Motor neuron (in vitro differentiated cells): ENCODE measurements at places on chromosomes 13 and 19.

- no peak for ATAC-seq
Observed at GRCh38 chr13:45084515-45084914, 35.8 kb upstream of the GTF2F2 start.

DNA sequence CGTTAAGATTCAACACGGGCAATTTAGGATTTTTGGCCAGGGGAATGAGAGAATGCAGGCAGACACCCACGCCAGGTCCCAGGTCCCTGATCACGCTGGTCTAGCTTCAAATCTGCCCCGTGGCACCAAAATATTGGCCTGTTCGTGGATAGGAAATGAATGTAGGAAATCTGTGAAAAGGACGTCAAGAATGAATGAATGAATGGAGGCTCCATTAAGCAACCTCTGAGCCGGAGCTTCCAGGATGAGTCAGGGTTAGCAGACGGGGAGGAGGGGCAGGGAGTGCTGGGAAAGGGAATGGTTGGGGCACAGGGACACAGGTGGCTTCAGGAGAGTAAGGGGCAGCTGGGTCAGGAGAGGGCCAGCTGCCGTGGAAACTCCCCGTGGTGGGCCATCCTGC is 4.2 kb downstream of the SULT2B1 start:
- peak; percentile 78 for ATAC-seq

DNA sequence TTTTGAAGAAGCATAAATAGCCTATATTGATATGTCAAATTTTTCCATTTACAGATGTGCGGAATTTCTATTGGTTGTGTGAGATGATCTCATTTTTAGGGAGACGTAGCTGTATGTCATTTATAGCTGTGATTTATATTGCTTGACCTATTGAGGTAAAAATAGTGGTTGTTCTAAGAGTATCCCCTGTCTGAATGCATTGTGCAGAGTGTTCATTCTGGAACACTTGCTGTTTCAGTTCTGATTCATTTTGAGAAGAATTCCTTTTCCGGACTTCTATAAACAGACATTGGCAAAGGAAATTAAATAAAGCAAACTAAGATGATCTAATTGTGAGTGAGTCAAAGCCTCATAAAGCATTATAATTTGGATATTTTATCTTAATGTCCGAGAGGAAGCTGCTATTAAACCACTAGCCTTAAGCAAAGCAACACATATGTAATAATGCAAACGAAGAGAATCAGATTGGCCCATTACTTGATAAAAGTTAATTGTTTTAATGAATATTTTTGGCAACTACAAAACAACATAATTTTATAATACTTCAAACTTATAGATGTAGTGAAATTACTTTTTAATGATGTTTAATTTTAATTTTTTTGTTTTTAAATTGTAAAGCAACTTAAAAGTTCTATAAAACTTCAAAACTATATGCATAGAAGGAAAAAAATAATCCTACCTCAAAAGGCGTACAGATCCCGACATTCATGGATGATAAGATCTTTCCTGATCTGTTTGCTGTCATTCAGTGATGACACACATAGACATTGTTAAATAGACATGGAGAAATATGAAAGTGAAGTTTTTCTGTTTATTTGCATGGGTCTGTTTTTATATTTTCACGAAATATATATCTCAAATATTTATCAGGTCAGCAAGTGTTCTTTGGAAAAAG is 942.6 kb upstream of the SLC10A2 start:
- ATAC-seq, result peak; percentile 27

DNA sequence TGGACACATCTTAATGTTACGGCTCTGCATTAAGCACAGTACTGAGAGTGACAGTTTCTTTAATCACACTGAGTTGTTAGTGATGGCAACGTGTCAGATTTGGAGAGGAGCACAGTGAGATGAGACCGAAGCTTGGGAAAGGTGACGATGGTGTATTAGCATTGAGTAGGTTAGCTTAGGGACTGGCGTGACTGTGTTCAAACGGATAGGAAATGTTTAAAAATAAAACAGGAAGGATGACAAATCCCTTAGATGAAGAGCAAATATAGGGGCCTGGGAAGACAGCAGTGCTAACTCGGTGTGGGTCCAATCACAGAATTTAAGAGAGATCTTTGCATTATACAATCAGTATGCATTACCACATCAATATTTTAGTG is 384.3 kb downstream of the HS6ST3 start:
- ATAC-seq, result peak; percentile 46

- ATAC-seq, result peak; percentile 57
Observed at GRCh38 chr19:12838182-12838885, at the start of gene MAST1. TSS of gene MAST1 (plus strand) at chr19:12838515. CDS start at chr19:12838573, 58 bp downstream.

- no peak for ATAC-seq
Observed at GRCh38 chr19:46206176-46206575, 23.4 kb upstream of the IGFL1 start.

DNA sequence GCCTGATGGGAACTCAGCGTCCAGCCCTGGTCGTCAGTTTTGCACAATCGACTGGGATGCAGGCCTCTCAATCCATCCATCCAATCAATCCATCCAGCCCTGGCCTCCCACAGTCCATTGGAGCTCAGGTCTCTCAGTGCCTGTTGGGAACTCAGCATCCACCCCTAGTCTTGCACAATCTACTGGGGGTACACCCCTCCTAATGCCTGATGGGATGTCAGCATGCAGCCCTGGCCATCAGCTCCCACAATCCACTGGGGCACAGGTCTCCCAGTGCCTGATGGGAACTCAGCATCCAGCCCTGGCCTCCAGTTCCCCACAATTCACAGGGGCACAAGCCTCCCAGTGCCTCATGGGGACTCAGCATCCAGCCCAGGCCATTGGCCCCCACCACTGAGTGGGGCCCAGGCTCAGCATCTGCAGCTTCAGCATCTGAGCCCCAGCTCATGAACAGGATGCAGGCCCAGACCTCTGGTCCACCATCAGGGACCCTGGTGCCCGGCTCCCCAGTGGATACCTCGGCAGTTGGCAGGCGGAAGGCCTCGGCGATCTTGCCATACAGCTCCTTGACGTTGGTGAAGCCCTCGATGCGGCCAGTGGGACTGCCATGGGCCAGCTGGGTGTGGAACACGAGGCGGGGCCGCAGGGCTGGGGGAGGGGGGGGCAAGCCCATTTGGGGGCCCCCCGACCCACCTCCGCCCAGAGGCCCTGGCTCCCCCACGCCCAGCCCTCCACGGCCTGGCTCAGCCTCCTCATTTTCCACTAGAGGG is 7.2 kb upstream of the PTGER1 start:
- ATAC-seq, result peak; percentile 12

GRCh38 chr13:113041293-113041690 is 64.3 kb upstream of the F7 start:
- ATAC-seq, result no peak

GRCh38 chr19:11177592-11177991 is 19.8 kb downstream of the KANK2 start:
- ATAC-seq, result no peak

GRCh38 chr13:37139356-37139755 is 33.9 kb upstream of the CSNK1A1L start:
- ATAC-seq, result no peak

GRCh38 chr19:52270266-52270885 is 989 bp downstream of the ZNF766 start:
- ATAC-seq, result no peak

DNA sequence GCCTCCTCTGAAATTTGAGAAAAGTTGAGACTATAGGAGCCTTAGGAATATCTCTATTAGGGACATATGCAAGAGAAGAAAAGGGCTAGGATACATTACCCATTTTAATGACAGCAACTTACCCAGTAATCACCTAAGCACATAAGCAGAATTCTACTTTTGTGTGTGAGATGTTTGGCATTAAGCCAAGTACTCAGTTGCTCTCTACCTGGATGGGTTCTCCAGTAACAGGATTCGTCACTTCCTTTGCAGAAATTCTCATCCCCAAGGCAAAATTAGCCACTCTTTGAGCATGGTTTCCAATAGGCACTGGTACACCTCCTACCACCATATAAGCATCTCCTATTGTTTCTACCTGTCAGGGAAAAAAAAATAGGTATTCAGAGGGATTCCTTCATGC is 95.1 kb downstream of the C13orf42 start:
- no peak for ATAC-seq

DNA sequence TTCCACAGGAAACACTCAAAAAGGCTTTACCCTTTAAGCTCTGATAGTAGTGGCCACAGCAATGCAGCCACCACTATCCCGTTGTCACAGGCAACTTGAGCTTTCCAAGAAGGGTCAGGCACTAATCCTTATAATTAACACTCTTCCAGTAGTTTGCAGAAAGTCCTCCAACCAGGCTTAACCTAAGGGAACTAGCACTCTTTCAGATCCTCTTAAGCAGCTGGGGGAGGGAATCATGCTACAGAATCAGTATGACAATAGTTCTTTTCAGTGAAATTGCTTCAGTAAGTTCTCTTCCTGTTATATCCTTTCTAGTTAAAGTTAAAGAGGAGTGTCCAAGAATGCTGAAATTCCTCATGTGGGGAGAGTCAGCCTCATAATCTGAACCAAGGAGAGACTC is 82.2 kb downstream of the TNFSF11 start:
- no peak for ATAC-seq

DNA sequence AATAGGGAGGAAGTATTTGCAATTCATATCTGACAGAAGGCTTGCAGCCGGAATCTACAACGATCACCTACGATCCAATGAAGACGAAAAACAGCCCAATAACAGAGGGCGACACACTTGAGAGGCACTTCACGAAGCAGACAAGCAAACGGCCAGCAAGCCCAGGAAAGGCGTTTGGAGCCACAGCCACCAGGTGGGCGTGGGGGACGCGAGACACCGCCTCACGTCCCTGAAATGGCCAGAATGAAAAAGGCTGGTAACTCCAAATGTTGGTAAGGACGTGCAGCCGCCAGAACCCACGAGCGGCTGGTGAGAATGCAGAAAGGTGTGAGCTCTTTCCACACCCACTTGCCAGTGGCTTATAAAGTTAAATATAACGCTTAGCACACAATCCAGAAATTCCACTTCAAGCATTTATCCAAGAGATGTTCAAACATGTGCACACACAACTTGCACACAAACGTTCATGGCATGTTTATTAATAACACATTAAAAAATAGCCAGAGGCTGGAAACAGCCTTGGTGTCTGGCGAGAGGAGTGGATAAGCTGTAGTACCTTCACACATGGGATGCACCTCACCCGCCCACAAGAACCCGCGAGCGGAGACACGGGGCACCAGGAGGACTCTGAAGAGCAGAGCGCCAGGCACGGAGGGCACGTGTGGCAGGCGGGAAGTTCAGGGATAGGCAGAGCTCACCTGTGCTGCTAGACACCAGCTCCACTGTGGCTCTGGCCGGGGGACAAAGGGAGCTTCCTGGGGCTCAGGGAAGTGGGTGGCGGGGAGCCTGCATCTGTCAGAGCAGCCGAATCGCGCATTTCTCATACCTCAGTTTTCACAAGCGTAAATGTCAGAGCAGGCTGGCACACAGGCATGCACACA is 89.3 kb downstream of the SPACA7 start:
- no peak for ATAC-seq

GRCh38 chr19:54179921-54180461 is 7.0 kb upstream of the TMC4 start:
- ATAC-seq, result peak; percentile 96

- ATAC-seq, result no peak
Observed at GRCh38 chr13:23509781-23510543, 60.2 kb upstream of the TNFRSF19 start.

DNA sequence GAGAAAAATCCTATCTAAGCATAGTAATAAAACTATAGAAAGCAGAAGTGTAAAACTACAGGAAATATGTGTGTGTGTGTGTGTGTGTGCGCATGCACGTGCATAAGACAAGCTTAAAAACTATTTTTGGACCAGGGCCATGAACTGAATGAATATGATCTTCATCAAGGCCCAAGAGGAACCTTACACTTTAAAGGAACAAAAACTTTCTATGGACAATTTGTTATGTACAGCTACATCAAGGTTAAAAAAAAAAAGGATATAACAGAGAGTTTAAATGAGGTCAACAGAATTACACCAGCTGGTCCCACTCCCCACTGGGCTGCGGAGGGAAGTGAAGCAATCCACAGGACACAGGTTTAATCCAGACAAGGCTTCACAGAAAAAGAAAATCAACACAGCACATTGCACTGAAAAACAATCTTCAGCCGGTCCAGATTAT is 151.1 kb downstream of the LHFPL6 start:
- no peak for ATAC-seq

- peak; percentile 1 for ATAC-seq
Observed at GRCh38 chr13:33206945-33207614, 78.5 kb downstream of the STARD13 start.

DNA sequence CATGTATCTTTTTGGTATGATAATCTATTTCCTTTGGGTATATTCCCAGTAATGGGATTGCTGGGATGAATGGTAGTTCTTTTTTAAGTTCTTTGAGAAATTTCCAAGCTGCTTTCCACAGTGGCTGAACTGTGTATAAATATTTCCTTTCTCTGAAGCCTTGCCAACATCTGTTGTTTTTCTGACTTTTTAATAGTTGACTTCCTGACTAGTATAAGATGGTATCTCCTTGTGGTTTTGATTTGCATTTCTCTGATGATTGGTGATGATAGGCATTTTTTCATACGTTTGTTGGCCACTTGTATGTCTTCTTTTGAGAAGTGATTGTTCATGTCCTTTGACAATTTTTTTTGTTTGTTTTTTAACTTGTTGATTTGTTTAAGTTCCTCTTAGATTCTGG is 61.6 kb upstream of the PCDH17 start:
- ATAC-seq, result no peak
